ENCODE measurements at places on chromosomes 13 and 19.
A peak's percentile ranks its signal among the peaks of the same experiment; 100 is the strongest.

DNA sequence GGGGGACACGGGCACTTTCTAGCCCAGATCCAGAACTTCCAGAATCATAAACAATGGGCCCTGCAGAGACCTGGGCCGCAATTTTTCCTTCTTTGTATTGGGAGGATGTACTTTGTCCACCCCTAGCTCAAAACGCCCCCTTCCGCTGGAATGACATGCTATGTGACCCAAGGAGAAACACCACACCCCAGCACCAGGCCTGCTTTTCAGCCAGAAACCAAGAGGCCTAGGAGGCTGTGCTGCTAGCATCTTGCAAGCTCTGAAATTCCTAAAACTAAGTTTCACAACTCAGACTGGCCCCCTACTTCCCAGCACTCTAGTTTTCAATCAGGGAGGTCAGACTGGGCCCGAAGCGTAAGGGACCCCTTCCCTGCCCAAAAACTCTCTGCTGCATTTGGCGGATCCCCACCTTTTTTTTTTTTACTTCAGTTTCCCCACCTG lies 538 bp downstream of the LSM4 start:
- DNase-seq, result peak; percentile 79

DNA sequence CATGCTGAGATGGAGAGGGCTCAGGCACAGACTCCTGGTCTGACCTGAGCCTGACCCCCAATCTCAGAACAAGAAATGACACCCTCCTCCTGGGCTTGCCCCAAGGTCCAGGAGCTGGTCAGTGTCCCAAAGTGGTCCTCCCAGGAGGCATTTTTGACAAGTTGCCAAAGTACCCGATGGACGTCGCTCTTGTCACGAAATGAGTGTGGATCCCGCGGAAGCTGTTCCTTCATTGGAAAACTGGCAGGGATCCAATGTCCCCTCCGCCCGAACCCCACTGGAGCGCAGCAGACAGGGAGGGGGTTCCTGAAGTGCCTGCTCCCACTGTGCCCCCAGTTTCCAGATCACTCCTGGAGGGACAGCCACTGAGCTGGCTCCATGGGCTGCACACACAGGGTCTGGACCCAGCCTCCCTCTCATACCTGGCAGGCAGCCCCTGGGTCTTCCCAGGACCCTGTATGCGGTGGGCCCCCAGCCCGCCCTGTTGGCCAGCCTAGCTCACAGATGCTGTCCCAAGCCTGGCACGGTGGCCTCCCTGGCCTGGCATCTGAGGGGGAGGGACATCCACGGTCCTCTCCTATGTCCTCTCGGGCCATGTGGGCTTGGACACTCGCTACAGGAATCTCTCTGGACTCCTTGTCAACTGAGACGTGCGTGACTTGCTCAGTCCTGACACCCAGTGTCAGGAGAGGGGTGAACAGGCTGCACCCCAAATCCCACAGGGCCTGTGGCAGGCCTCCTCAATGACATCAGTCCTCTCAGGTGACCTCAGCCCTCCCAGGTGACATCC lies 12.8 kb upstream of the ZNF14 start:
- no peak for DNase-seq

GRCh38 chr13:46377554-46377953 lies 9.5 kb downstream of the RUBCNL start:
- no peak for DNase-seq

DNA sequence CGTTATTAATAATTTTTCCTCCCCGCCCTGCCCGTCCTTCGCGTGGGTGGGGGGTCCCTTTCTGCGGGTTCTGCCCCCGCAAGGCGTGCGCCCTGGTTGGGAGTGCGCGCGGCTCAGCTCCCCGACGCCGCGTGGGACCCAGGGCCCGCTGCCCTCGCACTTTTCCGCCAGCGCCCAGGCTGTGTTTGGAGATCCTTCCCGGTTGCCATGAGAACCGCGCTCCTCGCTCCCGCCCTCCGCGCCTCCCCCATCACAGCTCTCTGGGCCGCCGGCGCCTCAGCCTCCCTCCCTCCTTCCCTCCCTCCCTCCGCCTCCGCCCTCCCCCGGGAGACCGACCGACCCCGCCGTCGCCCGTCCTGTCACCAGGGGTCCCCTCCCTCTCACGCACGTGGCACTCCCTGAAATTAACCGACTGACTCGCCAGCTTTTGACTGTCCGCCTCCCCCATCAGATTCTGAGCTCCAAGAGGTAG lies 2.4 kb upstream of the SSBP4 start:
- DNase-seq, result peak; percentile 96

DNA sequence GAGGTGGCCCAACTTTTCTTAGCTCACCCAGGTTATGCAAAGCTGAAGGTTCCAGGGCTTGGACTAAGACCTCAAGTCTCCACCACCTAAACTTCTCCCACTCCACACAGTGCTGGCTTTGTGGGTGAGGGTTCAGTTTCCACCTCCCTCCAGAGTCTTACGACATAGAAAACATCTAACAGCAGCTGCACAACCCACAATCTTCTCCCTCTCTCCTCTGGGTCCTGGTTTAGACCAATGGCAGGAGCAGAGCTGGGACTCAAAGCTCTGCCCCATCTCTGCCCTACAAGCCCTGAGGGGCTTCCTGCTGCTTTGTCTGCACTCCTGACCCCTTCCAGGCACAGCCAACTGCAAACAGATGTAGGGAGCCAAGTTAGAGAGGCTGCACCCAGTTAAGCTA lies 16.0 kb downstream of the IRGC start:
- peak; percentile 56 for DNase-seq

- peak; percentile 33 for DNase-seq
These were observed 585 bp downstream of the MAP1S start for GRCh38 chr19:17719730-17720400.

- no peak for DNase-seq
These were observed 17.3 kb upstream of the GDF15 start for GRCh38 chr19:18368504-18369222.

DNA sequence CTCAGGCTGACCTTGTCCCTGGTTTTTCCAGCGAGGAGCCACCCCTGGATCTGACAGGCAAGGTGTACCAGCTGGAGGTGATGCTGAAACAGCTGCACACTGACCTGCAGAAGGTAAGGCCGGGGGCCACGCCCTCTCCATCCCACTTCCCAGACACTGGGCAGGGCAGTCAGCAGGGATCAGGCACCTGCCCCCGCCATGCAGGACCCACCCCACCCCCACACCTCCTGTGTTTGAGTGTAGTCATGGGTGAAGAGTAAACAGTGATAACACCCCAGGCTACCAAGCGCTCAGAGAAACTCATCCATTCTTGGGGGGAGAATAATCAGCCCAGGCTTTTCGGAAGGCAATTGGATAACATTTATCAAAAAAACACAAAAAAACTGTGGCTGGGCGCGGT lies 19.9 kb downstream of the DPF1 start:
- no peak for DNase-seq

DNA sequence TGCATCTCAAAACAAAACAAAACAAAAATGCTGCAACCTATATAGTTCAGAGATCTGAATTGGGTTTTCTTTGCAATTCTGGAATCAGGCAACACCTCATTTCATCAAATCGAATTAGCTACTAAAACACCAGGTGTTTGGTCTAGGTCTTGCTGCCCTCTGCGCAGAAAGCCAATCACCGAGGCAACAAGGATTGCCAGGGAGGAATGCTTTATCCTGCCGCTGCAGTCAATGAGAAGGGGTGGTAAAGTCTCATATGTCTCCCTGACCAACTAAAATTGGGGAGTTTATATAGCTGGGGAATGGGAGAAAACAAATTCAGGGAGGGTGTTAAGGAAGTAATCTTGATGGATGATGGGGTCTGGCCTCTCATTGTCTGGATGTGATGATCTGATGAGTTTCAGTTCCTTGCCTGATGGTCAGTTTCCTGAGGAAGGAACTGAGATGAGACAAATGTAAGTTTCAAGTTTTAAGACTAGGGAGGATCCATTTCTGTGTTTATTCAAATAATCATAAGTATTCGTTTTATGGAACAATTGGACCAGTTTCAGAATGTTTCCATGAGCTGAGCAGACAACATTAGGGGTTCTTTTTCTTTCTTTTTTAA lies 5.0 kb upstream of the YJU2 start:
- DNase-seq, result no peak

- DNase-seq, result no peak
These were observed 2.0 kb downstream of the USPL1 start for GRCh38 chr13:30619731-30620130.

- DNase-seq, result no peak
These were observed 337.7 kb downstream of the KCNRG start for GRCh38 chr13:50352720-50353480.

- DNase-seq, result no peak
These were observed 27.5 kb downstream of the ZNF507 start for GRCh38 chr19:32372726-32373517.

GRCh38 chr13:41054212-41054877 lies 7.0 kb upstream of the WBP4 start:
- DNase-seq, result peak; percentile 73

GRCh38 chr19:18919086-18919899 lies at the start of the genes COPE and DDX49:
TSS of gene COPE (minus strand) at chr19:18919387. CDS start at chr19:18919348, 39 bp downstream.
TSS of gene DDX49 (plus strand) at chr19:18919715. CDS start at chr19:18919742, 27 bp downstream.
- DNase-seq, result peak; percentile 100

DNA sequence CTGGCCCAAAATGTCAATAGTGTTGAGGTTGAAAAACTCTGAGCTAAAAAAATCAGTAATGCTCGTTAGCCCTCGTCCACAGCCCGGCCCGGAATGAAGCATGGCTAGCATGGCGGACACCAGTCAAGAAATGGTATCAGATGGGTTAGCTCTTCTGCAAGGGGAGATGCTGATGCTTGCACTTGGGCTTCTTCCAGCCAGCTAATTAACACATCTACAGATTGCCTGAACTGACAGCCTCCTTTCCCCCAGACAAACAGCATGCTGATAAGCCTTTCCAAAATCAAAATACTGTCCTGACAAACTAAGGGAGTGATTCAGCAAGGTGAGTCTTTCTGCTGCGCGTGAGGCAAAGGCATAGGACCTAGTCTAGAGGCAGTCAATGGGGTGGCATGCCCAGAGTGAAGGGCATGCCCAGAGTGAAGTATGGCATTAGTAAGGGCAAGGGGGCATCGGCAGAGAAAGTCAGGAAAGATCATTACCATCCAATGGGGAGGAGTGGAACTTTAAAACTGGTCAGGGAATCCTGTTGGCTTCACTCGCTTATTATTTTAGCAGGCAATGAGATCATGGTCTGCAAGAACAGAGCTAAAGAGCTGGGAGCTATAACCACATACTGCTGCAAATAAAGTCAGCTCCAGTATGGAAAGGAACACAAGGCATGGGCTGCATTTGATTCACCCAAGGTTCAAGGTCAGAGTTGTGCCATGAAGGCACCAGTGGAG lies 30.2 kb upstream of the UBE2L5 start:
- no peak for DNase-seq
